ENCODE measurements at places on chromosomes 6 and 20. TPM values are rescaled to one million over a fixed set of nuclear protein-coding genes. Genes with fewer than 3 reads are reported as not detected.

C20orf202 gene
- total RNA-seq = not detected

MAK gene
- not detected for total RNA-seq

RFX6 gene
- total RNA-seq = not detected

RNF217 gene
- total RNA-seq = 15.2 TPM

BTNL2 gene
- total RNA-seq = not detected

PRL gene
- not detected for total RNA-seq

WTAP gene
- total RNA-seq = 57.8 TPM

POLR1C gene
- 24.9 TPM for total RNA-seq

SLC32A1 gene
- total RNA-seq = not detected

- no peak for DNase-seq
- no peak overlapping the region for H3K4me3 ChIP-seq
- H3K27me3 ChIP-seq = no peaks in the 10 kb centered on the region
- no peaks in the 10 kb centered on the region for H3K36me3 ChIP-seq
Observed at GRCh38 chr20:16828666-16829305, 80.6 kb downstream of the OTOR start.

DNA sequence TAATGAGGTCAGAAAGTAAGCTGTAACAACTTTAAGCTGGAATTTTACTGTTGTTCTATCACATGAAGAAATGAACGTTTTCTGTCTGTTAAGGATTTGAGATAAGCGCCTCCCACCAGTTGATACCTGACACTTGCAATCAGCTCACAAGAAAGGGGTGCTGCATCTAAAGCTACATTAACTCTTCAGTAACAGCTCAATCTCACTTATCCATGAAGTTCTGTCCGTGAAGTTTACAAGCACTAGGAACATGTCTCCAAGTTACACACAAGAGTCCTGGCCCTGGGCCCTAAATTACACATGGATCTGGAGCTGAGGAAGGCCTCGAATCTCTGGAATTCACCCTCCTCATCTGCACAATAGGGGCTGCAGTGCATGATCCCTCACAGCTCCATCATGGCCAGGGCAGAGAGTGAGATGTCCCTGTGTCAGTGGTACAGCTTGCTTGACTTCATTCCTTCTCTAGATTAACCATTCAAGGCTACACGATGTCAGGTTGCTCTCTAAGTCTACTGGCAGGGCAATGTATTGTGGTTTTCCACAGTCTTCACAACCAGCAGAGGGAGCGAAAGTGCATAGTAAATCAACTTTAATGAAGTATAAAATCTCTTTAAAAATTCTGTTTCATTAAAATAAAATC lies 182.4 kb upstream of the MCHR2 start:
- no peaks in the 10 kb centered on the region for H3K36me3 ChIP-seq
- peak overlapping the region; percentile 85 for H3K27ac ChIP-seq
- peak; percentile 82 for DNase-seq
- H3K4me3 ChIP-seq = peak overlapping the region; percentile 12
- no peaks in the 10 kb centered on the region for H3K27me3 ChIP-seq
- peaks cover 44% of the 10 kb centered on the region for H3K4me1 ChIP-seq

DNA sequence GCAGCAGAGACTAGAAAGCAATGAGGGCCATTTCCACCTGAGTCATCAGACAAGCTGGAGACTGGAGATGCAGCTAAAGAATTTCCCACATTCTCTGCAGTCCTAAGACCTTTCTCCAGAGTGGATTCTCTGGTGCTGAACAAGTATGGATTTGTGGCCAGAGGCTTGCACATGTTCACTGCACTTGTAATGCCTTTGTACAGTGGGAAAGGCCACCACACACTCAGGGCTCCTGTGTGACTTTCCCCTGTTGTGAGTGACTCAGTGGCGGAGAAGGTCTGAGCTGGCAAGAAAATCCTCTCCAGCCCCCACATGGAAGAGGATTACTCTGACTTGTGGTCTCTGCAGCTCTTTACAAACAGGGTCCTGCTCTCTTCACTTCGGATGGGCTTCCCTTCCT lies 192.3 kb downstream of the C6orf118 start:
- peak overlapping the region; percentile 80 for H3K27ac ChIP-seq
- peak; percentile 85 for DNase-seq
- H3K36me3 ChIP-seq = no peaks in the 10 kb centered on the region
- no peaks in the 10 kb centered on the region for H3K27me3 ChIP-seq

DNA sequence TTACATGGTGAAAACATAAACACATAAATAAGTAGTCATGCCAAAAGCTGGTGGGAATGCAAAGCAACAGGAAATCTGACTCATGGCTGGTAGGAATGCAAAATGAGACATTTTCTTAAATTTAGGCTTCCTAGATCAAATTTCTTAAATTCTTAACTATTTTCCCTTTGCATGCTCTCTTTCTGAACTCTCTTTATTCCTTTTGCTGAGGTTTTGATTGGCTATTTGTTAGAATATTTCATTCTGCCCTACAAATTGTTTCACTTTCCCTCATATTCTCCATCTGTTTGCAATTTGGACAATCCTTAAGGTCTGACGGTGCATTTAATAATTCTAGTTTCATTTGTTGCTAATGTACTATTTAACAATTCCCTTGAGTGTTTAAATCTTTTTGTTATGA lies 437.5 kb upstream of the RGS17 start:
- H3K27ac ChIP-seq = peak overlapping the region; percentile 52
- H3K27me3 ChIP-seq = no peaks in the 10 kb centered on the region
- peak; percentile 83 for DNase-seq
- no peaks in the 10 kb centered on the region for H3K36me3 ChIP-seq

DNA sequence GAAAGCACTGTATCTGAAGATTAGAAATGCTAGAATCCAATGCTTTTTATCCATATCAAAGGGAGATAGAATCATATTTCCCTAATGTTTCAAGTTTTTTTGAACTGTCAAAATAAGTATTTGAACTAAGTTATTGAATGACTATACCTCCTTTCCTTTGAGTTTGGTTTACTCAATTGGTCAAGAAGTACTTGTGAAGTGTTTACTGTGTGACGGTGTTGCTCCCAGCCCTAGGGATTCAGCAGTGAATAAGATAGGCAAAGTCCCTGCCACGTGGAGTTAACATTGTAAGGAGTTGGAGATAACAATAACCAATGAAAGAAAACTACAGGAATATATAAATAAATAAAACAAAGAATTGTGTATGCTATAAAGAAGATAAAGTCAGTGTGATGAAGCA lies 535.9 kb downstream of the FRK start:
- H3K4me1 ChIP-seq = no peaks in the 10 kb centered on the region
- no peak overlapping the region for H3K27ac ChIP-seq
- H3K4me3 ChIP-seq = no peak overlapping the region
- DNase-seq = no peak

GRCh38 chr6:85594197-85594930 lies 706 bp upstream of the SNX14 start:
- no peaks in the 10 kb centered on the region for H3K36me3 ChIP-seq
- H3K27ac ChIP-seq = peak overlapping the region; percentile 93
- H3K27me3 ChIP-seq = no peaks in the 10 kb centered on the region
- peak overlapping the region; percentile 93 for H3K4me3 ChIP-seq

DNA sequence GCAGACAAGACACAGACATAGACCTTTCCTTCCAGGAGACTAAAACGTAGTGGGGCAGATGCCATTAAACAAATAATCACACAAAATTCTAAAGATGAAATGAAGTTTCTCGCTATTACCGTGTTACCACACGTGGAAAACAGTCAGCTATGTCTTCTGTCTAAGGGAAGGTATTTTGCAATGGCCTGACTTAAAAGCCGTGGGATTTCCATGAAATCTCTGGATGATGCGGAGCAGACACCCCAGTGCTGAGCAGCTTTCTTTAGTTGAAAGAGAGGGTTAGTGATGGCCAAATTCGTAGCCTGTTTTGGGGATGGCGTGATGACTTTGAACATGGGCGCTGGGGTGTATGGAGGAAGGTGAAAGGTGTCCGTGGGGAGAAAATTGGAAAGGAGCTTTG lies 281.8 kb downstream of the NRN1 start:
- H3K4me3 ChIP-seq = no peak overlapping the region
- peaks cover 13% of the 10 kb centered on the region for H3K4me1 ChIP-seq
- H3K36me3 ChIP-seq = no peaks in the 10 kb centered on the region
- no peak overlapping the region for H3K27ac ChIP-seq

DNA sequence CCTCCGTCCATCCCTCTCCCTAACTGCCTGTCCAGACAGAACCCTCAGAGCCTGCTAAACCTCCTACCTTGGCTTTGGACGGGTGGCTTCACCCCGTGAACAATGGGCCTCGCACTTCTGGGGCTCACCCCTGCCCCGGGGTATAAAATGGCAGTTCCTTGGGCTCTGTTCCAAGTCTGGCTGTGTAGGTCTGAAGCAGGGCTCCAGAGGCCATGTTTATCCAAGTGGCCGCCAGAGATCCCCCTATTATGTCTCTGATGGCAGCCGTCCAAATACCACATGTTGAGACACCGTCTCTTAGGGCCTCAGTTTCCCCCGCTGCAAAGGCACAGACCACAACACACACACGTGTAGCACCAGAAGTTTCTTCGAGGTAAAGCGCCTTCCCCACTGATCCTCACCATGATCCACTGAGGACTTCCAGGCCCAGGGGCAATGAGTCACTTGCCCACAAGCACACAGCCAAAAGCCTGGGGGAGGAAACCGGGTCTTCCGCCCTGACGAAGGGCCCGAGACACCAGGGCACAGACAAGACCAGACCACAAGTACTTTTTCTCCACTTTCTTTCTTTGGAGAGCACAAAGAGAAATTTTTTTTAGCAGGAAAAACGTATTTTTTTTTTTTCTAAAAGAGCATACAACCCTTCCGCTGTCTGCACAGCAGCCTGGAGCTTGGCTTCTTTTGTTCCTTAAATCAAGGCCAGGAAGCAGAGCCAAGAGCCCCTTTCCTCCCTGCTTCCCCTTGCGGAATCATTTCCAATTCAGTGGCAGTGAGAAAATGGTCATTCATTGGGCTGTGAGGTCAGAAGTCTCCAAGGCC lies 11.8 kb downstream of the CPNE5 start:
- no peaks in the 10 kb centered on the region for H3K36me3 ChIP-seq
- peak; percentile 43 for DNase-seq
- no peak overlapping the region for H3K27ac ChIP-seq
- H3K27me3 ChIP-seq = no peaks in the 10 kb centered on the region
- H3K4me3 ChIP-seq = no peak overlapping the region

DNA sequence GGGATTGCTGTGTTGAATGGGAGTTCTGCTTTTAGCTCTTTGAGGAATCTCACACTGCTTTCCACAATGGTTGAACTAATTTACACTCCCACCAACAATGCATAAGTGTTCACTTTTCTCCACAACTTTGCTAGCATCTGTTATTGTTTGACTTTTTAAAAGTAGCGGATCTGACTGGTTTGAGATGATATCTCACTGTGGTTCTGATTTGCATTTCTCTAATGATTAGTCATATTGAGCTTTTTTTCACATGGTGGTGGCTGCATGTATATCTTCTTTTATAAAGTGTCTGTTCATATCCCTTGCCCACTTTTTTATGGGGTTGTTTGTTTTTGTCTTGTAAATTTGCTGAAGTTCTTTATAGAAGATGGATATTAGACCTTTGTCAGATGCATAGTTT lies 588.3 kb upstream of the ADGRB3 start:
- H3K27ac ChIP-seq = no peak overlapping the region
- DNase-seq = no peak
- no peaks in the 10 kb centered on the region for H3K4me1 ChIP-seq
- H3K27me3 ChIP-seq = no peaks in the 10 kb centered on the region
- no peaks in the 10 kb centered on the region for H3K36me3 ChIP-seq

- no peak overlapping the region for H3K4me3 ChIP-seq
- H3K27ac ChIP-seq = no peak overlapping the region
- no peaks in the 10 kb centered on the region for H3K36me3 ChIP-seq
- no peaks in the 10 kb centered on the region for H3K4me1 ChIP-seq
- no peaks in the 10 kb centered on the region for H3K27me3 ChIP-seq
- DNase-seq = no peak
Observed at GRCh38 chr20:7323957-7324356, 556.5 kb downstream of the BMP2 start.

DNA sequence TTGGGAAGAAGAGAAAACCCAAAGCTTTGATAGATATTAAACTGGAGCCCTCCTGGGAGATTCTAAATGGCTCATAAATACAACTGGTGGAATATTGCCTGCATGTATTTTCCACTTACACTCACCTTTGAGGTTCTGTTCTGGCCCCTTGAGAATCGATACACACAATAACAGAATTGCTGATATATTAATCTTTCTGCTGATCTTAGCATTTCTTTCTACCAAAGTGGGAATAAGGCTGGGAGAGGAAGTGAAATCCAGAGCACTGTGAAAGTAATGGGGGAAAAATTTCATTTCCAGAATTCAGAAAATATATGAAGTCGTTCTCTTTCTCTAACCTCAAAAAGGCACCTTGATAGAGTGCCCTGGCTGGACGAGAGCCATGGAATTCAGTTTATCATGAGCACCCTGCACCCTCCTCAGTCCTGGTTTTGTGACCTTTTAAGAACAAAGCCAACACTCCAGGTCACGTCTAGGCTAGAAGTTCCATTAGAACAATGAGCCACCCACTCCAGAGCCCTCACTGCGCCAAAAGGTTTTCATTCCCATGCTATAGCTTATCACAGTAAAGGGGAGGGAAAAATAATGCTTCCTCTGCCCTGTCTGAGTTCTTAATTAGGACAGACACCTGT lies 244.5 kb downstream of the CD83 start:
- H3K4me3 ChIP-seq = no peak overlapping the region
- no peak overlapping the region for H3K27ac ChIP-seq
- no peaks in the 10 kb centered on the region for H3K27me3 ChIP-seq
- no peaks in the 10 kb centered on the region for H3K4me1 ChIP-seq

GRCh38 chr6:125794342-125795137 lies 3.8 kb downstream of the NCOA7 start:
- peak; percentile 42 for DNase-seq
- H3K36me3 ChIP-seq = no peaks in the 10 kb centered on the region
- no peak overlapping the region for H3K27ac ChIP-seq
- H3K4me1 ChIP-seq = peaks cover 42% of the 10 kb centered on the region

DNA sequence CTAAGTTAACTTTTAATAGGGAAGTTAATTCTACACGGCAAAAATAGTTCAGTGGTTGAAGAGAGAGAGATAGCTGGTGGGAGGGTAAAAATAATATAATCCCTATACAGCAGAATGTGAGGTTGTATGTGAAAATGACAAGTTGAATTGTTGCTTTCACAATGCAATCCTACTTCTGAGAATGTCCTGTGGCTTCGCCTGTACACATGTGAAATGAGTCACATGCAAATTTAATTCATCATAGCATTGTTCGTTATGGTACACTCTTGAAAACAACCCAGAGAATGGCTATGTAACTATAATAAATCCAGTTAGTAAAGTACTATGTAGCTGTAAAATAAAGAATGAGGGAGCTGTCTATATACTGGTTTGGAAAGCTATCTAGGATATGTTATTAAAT lies 46.0 kb upstream of the HINT3 start:
- H3K36me3 ChIP-seq = no peaks in the 10 kb centered on the region
- peaks cover 20% of the 10 kb centered on the region for H3K4me1 ChIP-seq
- H3K4me3 ChIP-seq = no peak overlapping the region
- no peaks in the 10 kb centered on the region for H3K27me3 ChIP-seq
- H3K27ac ChIP-seq = no peak overlapping the region

- H3K27ac ChIP-seq = no peak overlapping the region
- no peak for DNase-seq
- H3K4me3 ChIP-seq = no peak overlapping the region
- H3K4me1 ChIP-seq = no peaks in the 10 kb centered on the region
- no peaks in the 10 kb centered on the region for H3K36me3 ChIP-seq
Observed at GRCh38 chr6:134605034-134605433, 287.1 kb upstream of the SGK1 start.

- H3K27me3 ChIP-seq = peaks cover 51% of the 10 kb centered on the region
- peaks cover 5% of the 10 kb centered on the region for H3K4me1 ChIP-seq
- H3K27ac ChIP-seq = no peak overlapping the region
- no peak for DNase-seq
- no peak overlapping the region for H3K4me3 ChIP-seq
- no peaks in the 10 kb centered on the region for H3K36me3 ChIP-seq
Observed at GRCh38 chr6:13272131-13273046, 55.9 kb downstream of the TBC1D7 start.

GRCh38 chr20:63594043-63594561 lies 20.1 kb upstream of the HELZ2 start:
- peaks cover 12% of the 10 kb centered on the region for H3K4me1 ChIP-seq
- H3K36me3 ChIP-seq = peaks cover 7% of the 10 kb centered on the region
- no peak overlapping the region for H3K4me3 ChIP-seq
- H3K27me3 ChIP-seq = no peaks in the 10 kb centered on the region
- H3K27ac ChIP-seq = peak overlapping the region; percentile 62
- peak; percentile 91 for DNase-seq
